Urinary bladder (tissue), 4 donors: ENCODE measurements at places on chromosomes 2 and 18. TPM values are rescaled to one million over a fixed set of nuclear protein-coding genes. Genes with fewer than 3 reads are reported as not detected.

The EEF1B2 gene
- 707 TPM for polyA plus RNA-seq

The GATA6 gene
- polyA plus RNA-seq, result 40.1 TPM

The FBXO41 gene
- polyA plus RNA-seq, result 1.0 TPM

The SNED1 gene
- polyA plus RNA-seq, result 17.1 TPM

The C18orf63 gene
- polyA plus RNA-seq, result not detected

The EPB41L3 gene
- polyA plus RNA-seq, result 25.9 TPM

The PRADC1 gene
- polyA plus RNA-seq, result 35.2 TPM

The SULT6B1 gene
- not detected for polyA plus RNA-seq

The MROH2A gene
- 7.3 TPM for polyA plus RNA-seq

- no peak for DNase-seq
Measured at GRCh38 chr18:62085756-62086155, 101.1 kb downstream of the PIGN start.

DNA sequence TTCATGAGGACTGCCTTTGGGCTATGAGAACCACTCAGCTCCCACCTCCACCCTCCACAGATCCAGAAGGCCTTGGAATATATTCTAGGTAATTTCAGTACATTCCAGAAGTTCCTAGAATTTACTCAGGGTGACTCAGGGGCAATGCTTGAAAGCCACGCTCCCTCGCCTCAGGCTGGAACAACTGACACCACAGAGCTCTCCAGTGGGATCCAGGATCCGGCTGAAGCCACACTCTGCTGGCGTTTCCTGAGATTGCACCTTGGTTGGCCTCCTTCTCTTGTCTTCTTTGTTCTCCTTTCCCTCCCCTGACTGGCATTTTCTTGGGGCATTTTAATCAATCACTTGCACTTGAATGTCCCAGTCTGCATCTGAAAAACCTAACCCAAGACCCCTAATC, 92.6 kb upstream of the KCNE4 start:
- no peak for DNase-seq

GRCh38 chr2:16617282-16618266, 48.1 kb downstream of the CYRIA start:
- no peak for DNase-seq

- DNase-seq, result no peak
Measured at GRCh38 chr2:73285159-73285739, 971 bp upstream of the FBXO41 start.

- DNase-seq, result no peak
Measured at GRCh38 chr18:44943311-44943881, 262.7 kb downstream of the SETBP1 start.

GRCh38 chr2:169146220-169146619, 76.9 kb downstream of the DHRS9 start:
- no peak for DNase-seq

- no peak for DNase-seq
Measured at GRCh38 chr2:100141906-100142305, 484 bp downstream of the AFF3 start.

DNA sequence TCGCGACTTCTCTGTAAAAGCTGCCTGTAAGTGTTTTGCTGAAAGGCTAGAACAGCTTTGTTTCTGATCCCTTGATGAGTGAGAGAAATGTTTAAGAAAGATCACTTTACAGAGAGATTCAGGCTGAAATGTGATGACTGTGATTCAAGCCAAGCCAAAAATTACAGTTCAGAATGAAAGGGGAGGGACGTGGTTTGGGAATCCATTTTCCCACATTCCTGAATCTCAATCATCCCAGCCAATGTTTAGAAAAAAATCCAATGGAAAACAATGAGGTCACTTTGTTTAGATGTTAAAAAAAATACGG, 416.7 kb downstream of the ARHGAP15 start:
- DNase-seq, result no peak

DNA sequence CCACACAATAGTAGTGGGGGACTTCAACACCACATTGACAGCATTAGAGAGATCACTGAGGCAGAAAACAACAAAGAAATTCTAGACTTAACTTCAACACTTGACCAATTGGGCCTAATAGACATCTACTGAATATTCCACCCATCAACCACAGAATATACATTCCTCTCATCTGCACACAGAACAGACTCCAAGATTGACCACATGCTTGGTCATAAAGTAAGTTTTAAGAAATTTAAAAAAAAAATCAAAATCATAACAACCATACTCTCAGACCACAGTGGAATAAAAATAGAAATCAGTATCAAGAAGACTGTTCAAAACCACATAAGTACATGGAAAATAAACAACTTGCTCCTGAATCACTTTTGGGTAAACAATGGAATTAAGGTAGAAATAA, 9.0 kb upstream of the FLACC1 start:
- no peak for DNase-seq

GRCh38 chr2:128384956-128385355, 66.3 kb upstream of the HS6ST1 start:
- DNase-seq, result no peak

DNA sequence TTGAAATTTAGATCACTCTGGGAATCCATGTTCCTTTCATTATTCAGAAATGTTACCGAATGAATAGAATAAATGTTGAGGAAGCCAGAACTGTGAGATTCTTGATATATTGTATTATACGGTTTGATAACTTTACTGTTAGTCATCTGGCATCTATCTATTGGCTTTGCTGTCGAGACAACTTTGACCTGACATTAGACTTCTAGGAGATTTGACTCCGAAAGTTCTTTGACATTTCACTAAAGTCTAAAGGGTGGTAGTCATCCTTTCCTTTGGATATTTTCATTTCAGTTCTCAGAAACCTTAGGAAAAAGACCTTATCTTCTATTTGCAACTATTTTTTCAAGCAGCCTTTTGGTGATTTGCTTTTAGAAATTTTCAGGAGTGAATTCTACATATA, 1.9 kb downstream of the BMPR2 start:
- DNase-seq, result no peak

GRCh38 chr2:169480079-169480465, 778 bp downstream of the BBS5 start:
- no peak for DNase-seq

DNA sequence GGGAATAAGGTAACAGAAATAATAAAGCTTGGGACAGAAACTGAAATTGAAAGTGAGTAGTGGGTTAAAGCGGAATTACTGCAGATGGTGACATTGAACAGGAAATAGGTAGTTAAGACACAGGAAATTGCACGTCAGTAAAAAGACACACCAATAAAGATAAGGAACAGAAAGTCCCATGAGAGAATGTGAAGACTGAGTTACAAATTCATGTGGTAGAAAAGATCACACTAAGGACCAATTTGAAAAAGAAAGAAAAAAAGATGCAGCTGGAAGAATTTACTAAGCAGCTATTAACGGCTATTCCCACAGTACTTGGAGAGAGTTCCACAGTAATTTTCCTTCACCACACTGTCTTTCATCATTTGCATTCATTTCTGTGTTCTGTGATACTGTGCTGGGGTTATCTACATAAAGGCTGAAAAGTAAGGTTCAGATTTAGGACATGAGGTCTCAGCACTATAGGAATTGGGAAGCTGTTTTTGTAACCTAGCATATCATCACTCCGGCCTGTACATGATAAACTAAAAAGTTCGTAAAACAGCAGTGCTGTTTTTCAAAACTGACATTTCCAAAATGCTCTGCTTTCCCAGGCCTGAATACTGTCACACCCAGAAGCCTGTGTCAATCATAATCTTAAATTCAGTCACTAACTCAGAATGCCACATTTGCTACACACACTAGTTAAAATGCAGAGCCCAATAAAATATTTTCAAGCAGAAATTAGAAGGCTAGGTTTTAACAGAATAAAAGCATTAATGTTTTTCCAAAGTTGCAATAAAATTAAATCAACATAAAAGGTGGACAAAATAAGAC, 42.9 kb downstream of the SRBD1 start:
- DNase-seq, result no peak

GRCh38 chr2:38788306-38788705, 10.3 kb downstream of the GEMIN6 start:
- no peak for DNase-seq

- DNase-seq, result no peak
Measured at GRCh38 chr2:12397854-12398253, 318.9 kb upstream of the TRIB2 start.

DNA sequence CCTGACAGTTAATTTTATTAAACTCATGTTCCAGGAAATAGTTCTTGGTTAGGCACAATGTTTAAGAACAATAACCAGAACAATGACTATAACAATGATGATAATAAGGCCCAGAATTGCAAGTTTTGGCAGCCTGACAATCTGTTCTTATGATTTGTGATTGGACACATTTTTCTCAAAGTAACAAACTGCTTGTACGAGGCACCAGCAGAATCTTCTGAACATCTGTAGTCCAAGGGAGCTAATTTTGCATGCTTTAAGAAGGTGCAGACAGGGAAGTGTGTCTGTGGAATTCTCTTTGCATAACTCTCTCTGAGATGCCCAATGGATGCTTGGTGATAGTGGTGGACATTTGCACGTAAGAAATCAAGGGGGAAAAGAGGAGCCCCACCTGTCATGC, 709.3 kb downstream of the SLC4A3 start:
- DNase-seq, result no peak

DNA sequence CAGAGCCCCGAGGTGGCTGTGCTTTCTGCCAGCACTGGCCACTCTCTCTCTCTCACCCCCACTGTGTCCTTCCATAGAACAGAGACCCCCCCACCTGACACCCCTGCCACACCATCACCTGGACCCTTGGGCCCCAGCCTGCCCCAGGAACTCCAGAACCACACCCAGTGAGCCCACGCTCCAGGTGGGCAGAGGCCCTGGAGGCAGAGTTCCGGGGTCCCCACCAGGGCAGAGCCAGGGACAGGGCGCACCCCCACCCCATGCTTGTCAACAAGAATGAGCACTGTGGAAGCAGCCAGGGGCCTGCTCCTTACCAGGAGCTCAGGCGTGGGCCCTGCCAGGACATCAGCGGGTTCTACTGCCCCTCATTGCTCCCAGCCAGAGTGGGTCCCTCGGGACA, 14.6 kb downstream of the PASK start:
- DNase-seq, result no peak

GRCh38 chr2:198167346-198167745, 363.0 kb downstream of the PLCL1 start:
- no peak for DNase-seq

GRCh38 chr18:3596637-3597384, 146.8 kb downstream of the TGIF1 start:
- no peak for DNase-seq

- DNase-seq, result no peak
Measured at GRCh38 chr2:102592601-102593000, 26.8 kb upstream of the SLC9A2 start.

DNA sequence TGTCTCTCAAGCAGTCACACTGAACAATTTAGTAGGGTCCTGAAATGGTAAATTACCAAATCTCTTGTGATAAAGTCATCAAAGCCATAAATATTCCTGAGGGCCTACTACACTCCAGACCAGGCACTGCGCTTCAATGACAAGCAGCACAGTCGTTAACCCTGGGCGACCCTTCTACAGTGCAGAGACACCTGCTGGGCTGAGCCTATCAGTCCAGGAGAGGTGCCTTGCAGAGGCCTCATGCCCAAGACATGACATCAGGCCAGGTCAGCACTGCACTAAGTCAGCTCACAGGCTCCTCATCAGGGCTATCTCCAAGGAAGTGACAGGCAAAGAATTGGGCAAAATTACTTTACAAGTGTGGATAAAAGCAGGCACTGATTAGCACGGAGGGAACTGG, 166.4 kb upstream of the EPB41L3 start:
- DNase-seq, result no peak

DNA sequence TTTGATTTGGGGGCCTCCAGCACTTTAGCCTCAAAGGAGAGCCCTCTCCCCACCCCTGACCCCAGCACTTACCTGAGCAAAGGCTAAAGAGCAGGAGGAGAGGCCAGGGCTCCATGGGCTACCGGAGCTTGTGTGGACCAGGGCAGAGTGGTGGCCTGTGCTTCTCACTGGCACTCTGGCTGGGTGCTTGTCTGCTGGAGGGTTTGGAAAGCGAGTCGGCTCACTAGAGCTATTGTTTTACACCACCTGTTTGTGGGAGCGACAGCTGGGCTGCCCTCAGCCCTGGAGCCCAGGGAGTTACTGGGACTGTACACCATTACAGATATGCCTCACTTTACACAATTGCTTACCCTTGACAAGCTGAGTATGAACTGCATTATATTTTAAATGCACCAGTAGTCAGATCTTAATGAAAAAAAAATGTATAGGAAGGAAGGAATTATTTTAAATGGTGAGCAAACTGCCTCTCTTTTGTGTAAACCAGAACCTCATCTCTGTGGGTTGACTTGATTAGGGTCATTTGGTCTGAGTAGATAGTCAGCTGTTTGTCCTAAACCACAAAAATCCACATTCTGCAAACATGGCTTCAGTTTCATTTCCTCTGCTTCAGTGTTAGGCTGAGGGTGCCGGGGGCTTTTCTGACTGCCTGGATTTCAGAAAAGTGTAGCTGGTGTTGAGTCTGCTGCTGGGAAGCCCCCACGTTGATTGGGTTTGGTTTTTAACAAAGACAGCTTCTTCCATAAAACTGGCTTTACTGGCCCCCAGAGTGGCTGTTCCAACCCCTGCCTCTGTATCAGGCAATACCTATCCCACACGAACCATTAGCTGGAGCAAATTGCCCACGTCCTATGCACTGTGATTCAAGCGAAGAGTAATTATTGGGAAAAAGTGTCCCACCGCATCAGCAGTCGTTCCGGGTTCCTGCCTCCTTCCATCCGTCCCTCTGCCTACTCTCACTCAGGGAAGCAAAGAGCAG, at the start of gene CHRNA1:
Gene CHRNA1 (minus strand): TSS at position 193 of the 976 bp plus-strand sequence. CDS start 78 bp downstream, at position 115.
- no peak for DNase-seq

DNA sequence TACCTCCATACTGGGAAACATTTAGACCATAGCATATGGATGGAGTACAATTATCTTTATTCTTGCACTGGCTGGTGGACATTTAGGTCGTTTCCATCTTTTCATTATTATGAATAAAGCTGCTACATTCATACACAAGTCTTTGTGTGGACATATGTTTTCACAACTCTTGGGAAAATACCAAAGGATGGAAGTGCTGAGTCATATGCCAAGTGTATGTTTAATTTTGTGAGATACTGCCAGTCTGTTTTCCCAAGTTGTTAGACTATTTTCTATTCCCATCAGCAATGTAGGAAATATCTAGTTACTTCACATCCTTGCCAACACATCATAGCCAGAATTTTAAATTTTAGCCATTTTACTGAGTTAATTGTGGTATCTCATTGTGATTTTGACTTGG, 91.5 kb downstream of the GALNT13 start:
- DNase-seq, result no peak

- no peak for DNase-seq
Measured at GRCh38 chr2:88659538-88659915, 31.9 kb upstream of the RPIA start.

DNA sequence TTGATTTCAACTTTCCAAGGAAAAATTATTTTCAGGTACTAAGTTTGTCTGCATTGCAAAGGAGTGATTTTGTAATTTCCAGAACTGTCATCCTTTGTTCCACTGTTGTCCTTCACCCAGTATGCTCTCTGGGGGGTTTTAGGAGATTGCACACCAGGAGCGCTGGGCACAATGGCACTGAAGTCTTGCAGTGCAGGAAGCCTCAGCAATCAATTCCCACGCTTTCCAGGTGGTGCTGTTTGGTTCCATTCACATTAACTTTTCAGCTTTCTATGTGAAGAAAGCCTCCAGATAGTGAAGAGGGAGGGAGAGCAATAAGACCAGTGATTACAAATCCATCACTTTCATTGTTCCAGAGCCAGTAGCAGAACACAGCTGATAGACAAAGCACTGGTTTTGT, 344.0 kb upstream of the VWC2L start:
- no peak for DNase-seq

GRCh38 chr2:227323818-227324217, 1.2 kb upstream of the MFF start:
- DNase-seq, result no peak
